HFFc6 (cell line): ENCODE measurements at places on chromosomes 5 and 9.

DNA sequence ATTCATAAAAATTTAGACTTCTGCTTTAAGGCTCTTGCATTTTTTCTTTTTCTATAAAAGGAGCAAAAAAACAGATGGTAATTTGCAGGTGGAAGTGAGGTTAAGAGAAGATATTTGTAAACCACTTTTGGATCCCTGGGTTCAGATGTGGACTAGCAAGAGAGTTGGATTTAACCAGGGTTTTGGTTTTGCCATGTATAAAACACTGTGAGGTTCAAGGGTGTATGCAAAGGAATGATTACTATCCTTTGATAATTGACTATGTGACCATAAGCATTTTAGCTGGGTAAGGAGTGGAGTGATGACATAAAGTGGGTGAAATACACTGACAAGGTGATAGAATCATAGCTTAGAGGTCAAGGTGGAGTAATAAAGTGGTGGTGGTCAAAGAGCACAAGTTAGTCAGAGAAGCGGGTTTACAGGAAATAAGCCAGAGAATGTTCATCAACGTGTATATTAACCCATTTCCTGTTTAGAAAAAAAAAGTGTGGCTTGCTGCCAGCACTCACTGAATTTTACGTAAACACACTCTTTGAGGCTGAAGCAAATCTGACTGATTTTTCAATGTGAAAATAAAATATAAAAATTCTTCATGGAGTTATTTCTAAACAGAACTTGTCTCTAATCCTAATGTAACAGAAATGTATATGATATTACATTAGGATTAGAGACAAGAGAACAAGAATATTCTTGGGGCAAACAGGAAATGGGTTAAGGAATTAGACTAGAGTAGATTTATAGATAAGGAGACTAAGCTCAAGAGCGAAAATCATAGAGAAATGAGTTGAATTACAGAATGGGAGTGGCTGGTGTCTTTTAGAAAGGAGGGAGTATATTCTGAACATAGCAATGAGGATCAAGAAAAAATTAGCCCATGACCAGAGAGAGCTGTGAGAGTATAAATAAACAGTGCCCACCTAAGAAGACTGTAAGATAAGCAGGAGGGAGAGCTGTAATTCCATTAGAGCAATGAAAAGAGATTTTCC is 74.5 kb downstream of the CDKN2A start:
- peaks cover 20% of the 10 kb centered on the region for H3K4me1 ChIP-seq
- DNase-seq = peak; percentile 46
- no peaks in the 10 kb centered on the region; the same call in 1 of the 2 replicates for H3K27me3 ChIP-seq
- no peaks in the 10 kb centered on the region; the same call in none of the 2 replicates for H3K36me3 ChIP-seq

- H3K36me3 ChIP-seq = peaks cover 19% of the 10 kb centered on the region; the same call in 1 of the 2 replicates
- H3K4me3 ChIP-seq = no peak overlapping the region
- H3K27ac ChIP-seq = no peak overlapping the region
- H3K27me3 ChIP-seq = peaks cover 2% of the 10 kb centered on the region
- DNase-seq = no peak
Observed at GRCh38 chr5:1039210-1039548, 30.6 kb downstream of the NKD2 start.

DNA sequence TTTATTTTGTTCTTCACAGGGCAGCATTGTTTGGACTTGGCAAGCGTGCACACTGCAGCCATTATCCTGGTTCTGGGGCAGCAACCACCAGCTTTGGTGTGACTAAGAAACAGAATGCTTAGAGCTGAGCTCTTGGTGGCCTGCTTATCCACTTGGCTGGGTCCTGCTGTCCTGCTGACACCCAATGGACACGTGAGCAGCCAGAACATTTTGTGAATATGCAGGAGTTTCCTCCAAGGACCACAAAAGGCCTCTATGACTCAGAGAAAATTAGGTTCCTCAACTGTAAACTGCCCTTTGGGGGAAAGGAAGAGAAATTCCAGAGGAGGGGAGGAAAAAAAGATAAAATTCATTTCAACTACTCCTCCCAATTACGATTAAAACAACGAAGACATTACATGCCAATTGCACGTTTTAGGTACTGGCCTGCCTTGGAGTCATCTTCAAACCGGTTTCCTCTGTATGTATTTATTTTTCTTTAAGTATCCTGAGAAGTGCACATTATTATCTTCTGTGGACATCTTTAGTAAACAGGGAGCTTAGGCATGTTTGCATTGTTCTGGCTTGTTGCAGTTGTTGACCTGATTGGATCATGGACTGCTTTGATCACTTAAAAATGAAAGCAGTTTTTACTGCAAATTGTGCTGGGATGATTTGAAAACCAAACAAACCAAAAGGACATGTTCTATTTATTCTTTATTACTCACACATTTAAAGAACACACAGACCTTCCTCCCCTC is 82.3 kb upstream of the TLE4 start:
- H3K27me3 ChIP-seq = no peaks in the 10 kb centered on the region; the same call in 1 of the 2 replicates
- peak; percentile 91 for DNase-seq
- H3K36me3 ChIP-seq = peaks cover 10% of the 10 kb centered on the region
- peaks cover 68% of the 10 kb centered on the region for H3K4me1 ChIP-seq
- peak overlapping the region; percentile 82 for H3K4me3 ChIP-seq

- no peaks in the 10 kb centered on the region for H3K4me1 ChIP-seq
- no peak overlapping the region for H3K27ac ChIP-seq
- no peaks in the 10 kb centered on the region for H3K36me3 ChIP-seq
- H3K27me3 ChIP-seq = peaks cover 27% of the 10 kb centered on the region
- DNase-seq = no peak
- H3K4me3 ChIP-seq = no peak overlapping the region
Observed at GRCh38 chr9:126695186-126695585, 81.5 kb downstream of the LMX1B start.

DNA sequence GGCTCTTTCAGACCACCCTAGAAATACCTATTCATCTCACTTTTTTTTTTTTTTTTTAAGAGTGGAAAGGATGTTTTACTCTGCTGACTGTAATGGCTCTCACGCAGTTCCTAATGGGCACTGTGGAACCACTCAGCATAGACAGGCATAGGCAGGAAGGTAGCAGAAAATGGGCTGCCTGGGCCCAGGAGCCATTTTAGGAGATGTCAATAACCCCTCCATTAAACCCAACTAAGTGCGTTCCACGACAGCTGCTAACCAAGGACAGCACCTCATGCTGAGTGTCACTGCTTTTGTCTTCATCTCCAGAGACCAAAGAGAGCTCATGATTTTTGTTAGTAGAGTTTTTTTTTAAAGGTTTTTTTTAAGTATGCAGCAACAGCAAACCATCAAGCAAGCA is 15.3 kb downstream of the MAP1B start:
- no peak overlapping the region for H3K4me3 ChIP-seq
- peaks cover 66% of the 10 kb centered on the region for H3K4me1 ChIP-seq
- H3K36me3 ChIP-seq = peaks cover 60% of the 10 kb centered on the region
- no peak for DNase-seq
- no peak overlapping the region for H3K27ac ChIP-seq

- peaks cover 2% of the 10 kb centered on the region; the same call in 1 of the 2 replicates for H3K27me3 ChIP-seq
- DNase-seq = no peak
- no peak overlapping the region for H3K4me3 ChIP-seq
- peaks cover 20% of the 10 kb centered on the region for H3K4me1 ChIP-seq
- no peak overlapping the region for H3K27ac ChIP-seq
Observed at GRCh38 chr5:137152616-137153015, 346.5 kb downstream of the SPOCK1 start.

DNA sequence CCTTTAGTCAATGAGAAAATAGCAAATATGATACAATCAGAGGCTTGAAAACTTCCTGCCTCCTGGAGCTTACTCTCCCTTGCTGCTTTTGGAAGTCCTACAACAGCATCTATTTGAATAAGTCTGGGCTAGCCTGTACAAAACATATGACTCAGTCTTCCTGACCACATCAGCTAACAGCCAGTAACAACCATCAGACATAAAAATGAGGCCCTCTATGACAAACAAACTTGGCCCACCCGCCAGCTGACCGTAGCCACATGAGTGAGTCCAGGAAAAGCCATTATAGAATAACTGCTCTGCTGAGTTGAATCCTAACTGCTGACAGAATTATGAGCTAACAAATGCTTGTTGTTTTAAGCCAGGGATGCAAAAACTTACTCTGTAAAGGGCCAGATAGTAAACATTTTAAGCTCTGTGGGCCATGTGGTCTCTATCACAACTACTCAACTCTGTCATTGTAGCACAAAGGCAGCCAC is 347.6 kb downstream of the PTPRD start:
- H3K27ac ChIP-seq = peak overlapping the region; percentile 60; the same call in 1 of the 2 replicates
- peaks cover 10% of the 10 kb centered on the region; the same call in 1 of the 2 replicates for H3K4me1 ChIP-seq
- H3K4me3 ChIP-seq = no peak overlapping the region
- peaks cover 5% of the 10 kb centered on the region; the same call in 1 of the 2 replicates for H3K36me3 ChIP-seq
- DNase-seq = peak; percentile 92

DNA sequence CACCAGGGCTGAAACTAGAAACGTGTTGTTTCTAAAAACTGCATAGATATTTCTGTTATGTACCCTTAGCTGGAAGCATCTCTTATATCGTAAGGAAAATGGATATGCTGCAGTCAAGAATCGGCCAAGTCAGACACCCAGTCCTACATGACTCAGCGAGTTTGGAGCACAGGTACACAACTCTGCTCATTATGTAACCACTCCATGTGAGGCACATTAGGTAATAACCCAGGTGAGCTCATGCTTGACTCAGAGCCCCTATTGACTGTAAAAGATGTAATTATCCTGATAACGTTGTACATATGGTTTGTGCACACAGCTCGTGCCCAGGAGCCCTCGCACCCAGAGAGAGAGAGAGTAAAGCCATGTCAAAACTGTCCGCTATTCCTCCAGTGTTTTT is 593.7 kb upstream of the ACO1 start:
- H3K27me3 ChIP-seq = no peaks in the 10 kb centered on the region
- DNase-seq = no peak
- no peak overlapping the region for H3K27ac ChIP-seq
- H3K4me3 ChIP-seq = no peak overlapping the region

DNA sequence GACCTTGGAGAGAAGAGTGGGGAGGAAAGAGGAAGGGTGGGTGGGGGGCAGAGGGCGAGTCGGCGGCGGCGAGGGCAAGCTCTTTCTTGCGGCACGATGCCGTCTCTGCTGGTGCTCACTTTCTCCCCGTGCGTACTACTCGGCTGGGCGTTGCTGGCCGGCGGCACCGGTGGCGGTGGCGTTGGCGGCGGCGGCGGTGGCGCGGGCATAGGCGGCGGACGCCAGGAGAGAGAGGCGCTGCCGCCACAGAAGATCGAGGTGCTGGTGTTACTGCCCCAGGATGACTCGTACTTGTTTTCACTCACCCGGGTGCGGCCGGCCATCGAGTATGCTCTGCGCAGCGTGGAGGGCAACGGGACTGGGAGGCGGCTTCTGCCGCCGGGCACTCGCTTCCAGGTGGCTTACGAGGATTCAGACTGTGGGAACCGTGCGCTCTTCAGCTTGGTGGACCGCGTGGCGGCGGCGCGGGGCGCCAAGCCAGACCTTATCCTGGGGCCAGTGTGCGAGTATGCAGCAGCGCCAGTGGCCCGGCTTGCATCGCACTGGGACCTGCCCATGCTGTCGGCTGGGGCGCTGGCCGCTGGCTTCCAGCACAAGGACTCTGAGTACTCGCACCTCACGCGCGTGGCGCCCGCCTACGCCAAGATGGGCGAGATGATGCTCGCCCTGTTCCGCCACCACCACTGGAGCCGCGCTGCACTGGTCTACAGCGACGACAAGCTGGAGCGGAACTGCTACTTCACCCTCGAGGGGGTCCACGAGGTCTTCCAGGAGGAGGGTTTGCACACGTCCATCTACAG is 760 bp downstream of the NPR3 start:
- peaks cover 4% of the 10 kb centered on the region for H3K27me3 ChIP-seq
- DNase-seq = peak; percentile 48
- peak overlapping the region; percentile 95 for H3K27ac ChIP-seq
- H3K4me1 ChIP-seq = peaks cover 47% of the 10 kb centered on the region
- H3K36me3 ChIP-seq = peaks cover under 1% of the 10 kb centered on the region

GRCh38 chr9:72951520-72952380 is 1.1 kb downstream of the ALDH1A1 start:
- no peak for DNase-seq
- H3K27me3 ChIP-seq = peaks cover 4% of the 10 kb centered on the region; the same call in 1 of the 2 replicates
- peak overlapping the region; percentile 87 for H3K4me3 ChIP-seq
- H3K36me3 ChIP-seq = peaks cover 10% of the 10 kb centered on the region; the same call in 1 of the 2 replicates

- no peaks in the 10 kb centered on the region for H3K36me3 ChIP-seq
- no peak for DNase-seq
- no peaks in the 10 kb centered on the region for H3K27me3 ChIP-seq
- no peak overlapping the region for H3K4me3 ChIP-seq
Observed at GRCh38 chr9:89863837-89864236, 259.0 kb downstream of the GADD45G start.

- H3K27ac ChIP-seq = no peak overlapping the region
- H3K4me3 ChIP-seq = no peak overlapping the region
- no peaks in the 10 kb centered on the region for H3K27me3 ChIP-seq
- no peaks in the 10 kb centered on the region for H3K4me1 ChIP-seq
Observed at GRCh38 chr5:4130819-4131218, 535.2 kb downstream of the IRX1 start.

GRCh38 chr9:105975886-105976645 is 281.7 kb downstream of the TMEM38B start:
- DNase-seq = no peak
- no peaks in the 10 kb centered on the region for H3K27me3 ChIP-seq

DNA sequence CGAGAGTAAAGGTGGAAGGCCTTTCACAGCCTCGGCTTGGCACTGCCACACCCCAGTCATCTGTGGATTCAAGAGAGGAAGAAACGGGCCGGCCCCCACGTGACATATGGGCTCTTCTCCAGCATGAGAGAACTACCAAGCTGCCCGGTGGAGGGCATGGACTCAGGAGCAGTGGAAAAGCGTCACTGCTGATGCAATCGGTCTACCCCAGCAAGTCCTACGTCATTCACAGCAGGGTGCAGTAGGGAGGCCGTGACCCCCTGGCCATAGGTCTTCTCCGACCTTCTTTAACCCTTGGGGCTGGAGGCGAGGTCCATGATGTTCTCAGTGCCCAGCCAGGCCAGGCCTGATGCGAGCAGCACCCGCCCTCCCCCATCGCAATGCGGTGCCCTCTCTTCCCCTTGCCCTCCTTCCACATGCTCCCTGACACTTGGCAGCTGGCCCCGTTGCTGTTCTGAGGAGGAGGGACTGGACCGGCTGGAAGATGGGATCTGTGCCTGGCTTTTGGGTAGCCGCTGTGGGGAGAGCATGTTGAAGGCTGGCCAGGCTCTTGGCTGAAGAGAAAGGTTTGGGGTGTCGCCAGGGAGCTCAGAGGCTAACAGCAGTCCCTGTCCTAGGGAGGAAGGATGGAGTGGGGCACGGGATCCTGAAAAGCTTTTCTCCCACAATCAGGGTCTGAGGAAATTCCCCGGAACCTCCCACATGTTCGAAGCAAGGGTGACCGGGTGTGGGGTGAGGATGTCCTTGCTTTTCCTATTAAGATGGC is 89.8 kb downstream of the LIFR start:
- 0 out of 2 replicates have a peak, but pooled peaks cover 5% of the 10 kb centered on the region for H3K36me3 ChIP-seq
- no peak for DNase-seq
- H3K4me3 ChIP-seq = no peak overlapping the region
- H3K27me3 ChIP-seq = no peaks in the 10 kb centered on the region
- H3K4me1 ChIP-seq = no peaks in the 10 kb centered on the region; the same call in 1 of the 2 replicates

GRCh38 chr5:55110217-55110616 is 7.8 kb downstream of the GZMA start:
- H3K27me3 ChIP-seq = peaks cover 4% of the 10 kb centered on the region
- H3K36me3 ChIP-seq = no peaks in the 10 kb centered on the region
- DNase-seq = no peak
- H3K4me3 ChIP-seq = no peak overlapping the region

DNA sequence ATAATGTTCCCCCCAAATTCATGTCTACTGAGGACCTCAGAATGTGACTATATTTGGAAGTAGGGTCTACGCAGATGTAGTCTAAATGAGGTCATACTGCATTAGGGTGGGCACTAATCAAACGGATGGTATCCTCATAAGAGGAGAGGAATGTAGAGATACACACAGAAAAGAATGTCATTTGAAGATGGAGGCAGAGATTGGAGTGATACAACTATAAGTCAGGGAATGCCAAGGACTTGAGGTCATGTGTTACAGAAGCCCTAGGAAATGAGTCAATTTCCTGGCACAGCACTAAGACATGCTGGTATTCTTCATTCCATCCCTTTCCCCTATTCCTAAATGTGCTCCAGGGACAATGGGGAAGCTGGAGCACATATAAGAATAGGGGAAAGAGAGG is 758 bp upstream of the PDCD1LG2 start:
- peaks cover 83% of the 10 kb centered on the region for H3K4me1 ChIP-seq
- H3K36me3 ChIP-seq = peaks cover 49% of the 10 kb centered on the region
